RWPE2 (cell line): ENCODE measurements at places on chromosomes 6 and 20.

DNA sequence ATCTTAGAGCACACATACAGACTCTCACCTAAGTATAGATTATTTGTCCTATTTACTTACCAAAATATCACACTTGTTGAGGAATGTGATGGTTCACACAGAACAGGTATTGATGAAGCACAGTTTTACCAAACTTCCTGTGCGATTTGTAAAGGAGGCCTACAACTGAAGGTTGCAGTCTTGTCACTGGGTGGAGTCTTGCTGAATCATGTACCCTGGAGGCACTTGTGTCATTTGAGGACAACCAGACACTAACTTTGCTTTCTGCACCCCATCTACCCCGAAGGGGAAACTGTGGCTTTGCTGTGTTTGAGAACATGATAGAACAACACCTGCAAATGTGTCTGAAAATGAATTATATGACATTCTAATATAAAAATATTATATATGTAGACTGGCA, 32.4 kb upstream of the HINT3 start:
- DNase-seq, result no peak

GRCh38 chr20:46546936-46547335, 3.5 kb downstream of the OCSTAMP start:
- no peak for DNase-seq

DNA sequence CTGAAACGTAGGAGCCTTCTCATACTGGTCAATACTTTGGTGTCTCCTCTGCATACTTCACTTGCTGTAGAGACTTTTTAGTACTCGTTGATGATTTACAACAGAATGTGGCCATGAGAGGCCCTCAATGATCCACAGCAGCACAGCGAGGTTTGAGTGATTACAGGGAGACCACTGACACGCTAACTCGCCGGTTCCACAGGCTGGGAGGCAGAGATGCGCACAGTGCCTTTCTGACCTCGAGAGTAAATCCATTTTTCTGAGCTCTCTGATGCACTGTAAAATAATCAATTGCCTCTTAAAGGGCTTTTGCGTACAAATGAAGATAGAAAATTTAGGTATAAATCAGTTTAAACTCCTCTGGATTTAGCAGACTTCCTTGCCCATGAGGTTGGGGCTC, 56.2 kb upstream of the TBC1D7 start:
- DNase-seq, result no peak

DNA sequence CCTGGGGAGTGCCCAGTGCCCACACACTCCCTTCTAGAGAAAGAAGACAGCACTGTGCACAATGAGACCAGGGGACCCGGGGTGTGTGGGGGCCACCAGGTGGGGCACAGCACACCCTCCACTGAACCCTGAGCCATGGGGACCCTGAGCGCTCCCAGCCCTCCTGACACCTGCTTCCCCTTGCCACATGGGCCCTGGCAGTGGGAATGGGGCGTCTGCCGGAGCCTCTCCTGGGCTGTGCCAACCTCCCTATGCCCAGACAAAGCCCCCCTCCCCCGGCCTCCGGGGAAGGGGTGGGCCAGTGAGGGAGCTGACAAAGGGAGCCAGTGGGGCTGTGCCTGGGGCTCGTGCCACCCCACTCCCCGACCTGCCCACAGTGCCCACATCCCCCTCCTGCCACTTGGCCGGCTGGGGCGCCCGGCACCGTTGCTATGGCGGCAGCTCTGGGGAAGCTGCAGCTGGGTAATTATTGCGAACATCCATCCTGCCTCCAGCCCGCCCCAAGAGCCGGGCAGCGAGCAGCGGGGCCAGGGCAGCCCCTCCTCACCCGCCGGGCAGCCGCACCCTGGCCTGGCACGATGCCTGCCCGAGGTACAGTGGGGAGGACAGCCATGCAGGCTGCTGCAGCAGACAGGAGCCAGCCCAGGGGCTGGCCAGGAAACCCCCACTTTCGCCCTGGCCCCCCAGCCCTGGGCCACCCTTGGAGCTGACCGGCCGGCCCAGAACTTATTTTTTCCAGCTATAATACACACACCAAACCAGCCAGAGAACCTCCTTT, 41.9 kb upstream of the NOL4L start:
- DNase-seq, result peak; percentile 75

DNA sequence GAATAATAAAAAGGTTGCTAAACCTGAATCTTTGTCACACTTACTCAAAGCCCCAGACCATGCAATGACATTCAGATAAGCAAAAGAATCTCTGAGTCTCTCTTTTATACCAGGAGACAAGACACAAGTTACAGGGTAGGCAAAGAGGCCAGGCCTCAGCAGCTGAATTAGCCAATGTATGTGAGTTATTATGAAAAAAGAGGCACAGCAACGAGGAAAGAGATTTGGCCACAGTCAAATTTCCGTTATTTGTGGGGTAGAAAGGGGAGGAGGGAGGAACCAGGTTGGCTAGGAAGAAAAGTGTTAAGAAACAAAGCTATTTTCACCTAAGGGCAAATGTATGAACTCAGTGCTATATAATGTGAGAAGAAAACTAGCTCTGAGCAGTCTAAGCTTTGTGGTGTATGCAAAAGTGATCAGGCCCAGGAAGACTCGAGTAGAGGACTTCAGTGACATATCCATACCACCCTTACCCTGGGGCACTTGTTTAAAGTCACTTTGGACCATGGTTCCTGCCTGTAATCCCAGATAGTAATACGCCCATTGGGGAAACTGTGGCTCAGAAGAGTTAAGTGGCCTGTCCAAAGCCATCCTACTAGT, 19.1 kb downstream of the IPCEF1 start:
- no peak for DNase-seq

DNA sequence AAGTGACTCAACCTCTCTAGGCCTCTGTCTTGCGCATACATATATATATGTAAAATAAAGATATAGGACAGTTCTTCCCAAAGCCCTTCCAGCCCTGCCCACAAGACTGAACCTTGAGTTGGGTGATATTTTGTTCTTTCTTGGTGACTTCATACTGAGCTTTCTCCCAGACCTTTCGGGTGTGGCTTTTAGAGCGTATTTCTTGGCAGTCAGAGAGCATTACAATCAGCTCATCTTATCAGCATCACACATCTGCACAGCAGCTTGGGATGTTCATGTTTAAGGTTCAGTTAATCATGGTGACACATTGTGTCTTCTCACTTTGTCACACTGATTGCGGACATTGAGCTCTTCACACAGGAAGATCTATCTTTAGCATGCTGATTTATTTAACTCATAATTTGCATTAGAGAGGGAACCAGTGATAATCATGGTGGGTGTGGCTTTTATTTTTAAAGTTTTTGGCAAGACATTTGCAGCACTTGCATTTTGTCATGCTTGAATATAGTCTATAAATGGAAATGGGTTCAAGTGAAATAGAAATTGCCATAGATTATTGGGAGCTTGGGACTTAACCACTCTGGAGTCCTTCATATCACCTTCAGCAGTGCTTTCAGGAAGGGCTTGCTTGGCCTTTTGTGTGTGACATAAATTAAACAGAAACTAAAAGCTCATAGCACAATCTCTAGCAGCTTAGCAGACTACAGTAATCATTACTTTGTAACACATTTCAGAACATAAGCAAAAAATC, 8.3 kb downstream of the KIF3B start:
- DNase-seq, result no peak

DNA sequence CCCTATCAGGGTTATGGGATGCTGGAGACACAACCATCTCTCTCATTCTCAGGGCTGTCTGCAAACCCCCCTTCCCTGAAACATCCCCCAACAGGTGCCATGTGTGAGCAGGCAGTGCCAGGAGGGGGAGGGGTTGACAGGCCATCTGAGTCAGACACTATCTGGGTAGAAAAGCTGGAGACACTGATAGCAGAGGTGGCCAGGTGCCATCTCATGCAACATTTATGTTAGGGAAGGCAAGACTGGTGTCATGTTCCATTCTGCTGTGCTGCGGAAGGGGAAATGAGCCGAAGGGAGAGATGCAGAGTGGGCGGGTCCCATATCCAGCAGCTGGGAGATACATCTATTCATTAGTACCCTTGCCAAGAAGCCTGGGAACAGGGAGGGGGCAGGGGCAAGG, 3.5 kb downstream of the LHFPL5 start:
- no peak for DNase-seq
